ENCODE measurements at places on chromosomes 5 and 9. TPM values are rescaled to one million over a fixed set of nuclear protein-coding genes. Genes with fewer than 3 reads are reported as not detected.

Gene ANKRD18A
- not detected for total RNA-seq

Gene TRIM7
- 3.2 TPM for total RNA-seq

Gene BSPRY
- not detected for total RNA-seq

Gene CCDC171
- 2.1 TPM for total RNA-seq

Gene SLC25A2
- total RNA-seq, result under 0.01 TPM

Gene ENTREP1
- not detected for total RNA-seq

Gene CNOT6
- 5.8 TPM for total RNA-seq

Gene CDKN2B
- 29.1 TPM for total RNA-seq

Gene KIF12
- total RNA-seq, result not detected

Gene STK32A
- under 0.01 TPM for total RNA-seq

Gene MTREX
- total RNA-seq, result 67.2 TPM

Gene FAM153A
- not detected for total RNA-seq

Gene FSTL4
- total RNA-seq, result not detected

Gene AMBP
- total RNA-seq, result not detected

Gene CDH10
- total RNA-seq, result under 0.01 TPM

Gene PGM5
- 0.86 TPM for total RNA-seq

Gene CDKN2B-AS1
- total RNA-seq, result 0.53 TPM

Gene C9
- total RNA-seq, result not detected

Gene MAML1
- 13.3 TPM for total RNA-seq

Gene PRRC2B
- total RNA-seq, result 48.4 TPM

Gene HSDL2
- 39.5 TPM for total RNA-seq

Gene STPG3
- not detected for total RNA-seq

Gene ARHGEF37
- 0.89 TPM for total RNA-seq

Gene PHF24
- not detected for total RNA-seq

Gene C8G
- total RNA-seq, result not detected

Gene TNFSF8
- not detected for total RNA-seq

Gene HSPA9
- 373 TPM for total RNA-seq

Gene FREM1
- not detected for total RNA-seq

Gene BRIX1
- 43.2 TPM for total RNA-seq

Gene DAPK1
- 1.1 TPM for total RNA-seq

Gene IRGM
- total RNA-seq, result not detected

Gene FAM114A2
- total RNA-seq, result 19.3 TPM

Gene SLC6A7
- not detected for total RNA-seq

Gene CDC20B
- not detected for total RNA-seq

Gene ANKRA2
- 14.7 TPM for total RNA-seq

Gene AOPEP
- total RNA-seq, result 46.4 TPM

Gene PAPPA
- 7.3 TPM for total RNA-seq

Gene KCTD16
- 0.18 TPM for total RNA-seq

Gene GPR151
- total RNA-seq, result not detected

Gene NFIB
- total RNA-seq, result 5.8 TPM

Gene SAXO1
- total RNA-seq, result not detected

Gene WDR31
- 2.1 TPM for total RNA-seq

Gene PCDHA10
- not detected for total RNA-seq

Gene NME5
- total RNA-seq, result 0.86 TPM

Gene STOML2
- 330 TPM for total RNA-seq

Gene SNCAIP
- 26.2 TPM for total RNA-seq

Gene SPATA31C2
- total RNA-seq, result not detected

All from myometrial cell (primary cell).